ENCODE measurements at places on chromosomes 4 and X.

DNA sequence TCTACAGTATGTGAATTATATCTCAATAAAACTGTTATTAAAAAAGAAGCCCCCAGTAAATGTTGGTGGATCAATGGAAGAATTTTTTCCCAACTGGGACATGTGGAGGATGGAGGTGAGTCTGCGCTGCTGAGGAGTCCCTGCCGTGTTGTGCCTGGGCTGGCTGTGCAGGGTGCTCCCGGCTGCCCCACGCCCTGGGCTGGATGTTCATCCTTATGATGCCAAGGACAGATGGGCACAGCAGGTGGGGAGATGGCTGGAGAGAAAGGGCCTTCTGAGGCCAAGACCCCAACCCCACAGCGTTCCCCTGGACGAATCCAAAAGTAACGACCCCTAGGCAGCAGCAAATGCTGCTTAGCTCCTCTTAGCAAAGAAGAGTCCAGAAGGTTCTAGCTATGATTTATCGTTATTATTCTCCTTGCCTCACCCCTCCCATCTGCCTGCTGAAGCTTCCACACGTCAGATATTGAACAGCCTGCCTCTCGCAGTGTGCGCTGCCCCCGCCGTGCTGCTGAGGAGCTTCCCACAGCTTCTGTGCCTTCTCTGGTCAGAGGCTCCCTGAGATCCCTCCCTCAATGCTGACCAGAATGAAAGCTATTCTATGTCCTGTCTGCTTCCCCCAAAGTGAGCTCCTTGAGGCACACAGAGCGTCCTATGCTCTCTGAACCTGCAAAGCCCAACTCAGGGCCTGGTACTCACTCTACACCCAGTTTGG is 26.5 kb downstream of the HMX1 start:
- no peak for DNase-seq

- no peak for DNase-seq
Observed at GRCh38 chrX:129549124-129549523, 9.1 kb downstream of the OCRL start.

- no peak for DNase-seq
Observed at GRCh38 chr4:155854582-155855226, 11.4 kb downstream of the ASIC5 start.

DNA sequence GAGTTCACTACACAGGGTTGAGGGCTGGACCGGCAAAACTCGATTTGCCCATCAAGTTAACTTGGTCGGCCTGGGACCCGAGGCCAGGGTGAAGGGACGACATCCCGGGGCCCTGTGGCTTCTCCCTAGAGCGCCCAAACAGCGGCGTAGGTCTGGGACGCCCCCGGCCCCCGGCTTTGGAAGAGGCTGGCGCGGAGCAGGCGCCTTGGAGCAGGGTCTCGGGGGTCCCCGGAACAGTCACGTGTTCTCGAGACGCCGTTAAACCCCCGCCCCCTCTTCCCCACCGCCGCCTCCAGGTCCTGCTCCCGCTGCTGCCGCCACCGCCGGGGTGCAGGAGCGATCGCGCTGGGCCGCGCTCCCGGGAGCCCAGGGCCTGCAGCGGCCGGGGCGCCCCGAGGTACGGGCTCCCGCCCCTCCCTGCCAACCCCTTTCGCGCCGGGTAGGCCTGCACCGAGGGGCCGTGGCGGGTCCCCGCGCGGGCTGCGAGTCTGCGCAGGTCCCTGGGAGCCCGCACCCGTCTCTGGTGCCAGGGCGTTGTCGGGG is at the start of gene NPY5R:
TSS of gene NPY5R (plus strand) at position 289 of the 543 bp plus-strand sequence. CDS start 6,382 bp downstream, outside the sequence.
- no peak for DNase-seq

DNA sequence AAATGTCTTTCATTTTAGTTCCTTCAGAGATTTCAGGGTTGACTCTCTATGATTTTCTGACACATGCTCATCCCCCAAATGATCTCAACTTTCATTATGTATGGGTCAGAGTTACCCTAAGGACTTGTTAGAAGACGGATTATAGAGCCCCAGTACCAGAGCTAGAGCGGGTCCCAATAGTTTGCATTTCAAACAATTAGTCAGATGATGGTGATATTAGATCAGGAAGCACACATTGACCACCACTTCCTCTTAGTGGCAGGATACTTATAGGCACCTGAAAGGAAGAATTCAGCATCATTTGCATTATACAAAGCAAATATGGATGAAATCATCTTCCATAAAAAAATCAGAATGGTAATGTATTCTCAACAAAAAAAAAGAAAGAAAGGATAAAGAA is 106.1 kb downstream of the GALNTL6 start:
- no peak for DNase-seq

- no peak for DNase-seq
Observed at GRCh38 chr4:103422467-103423219, 224.5 kb upstream of the CENPE start.

- no peak for DNase-seq
Observed at GRCh38 chr4:79679859-79680258, 271.8 kb upstream of the GK2 start.

GRCh38 chr4:146347822-146348221 is 133.5 kb downstream of the REELD1 start:
- DNase-seq, result no peak

DNA sequence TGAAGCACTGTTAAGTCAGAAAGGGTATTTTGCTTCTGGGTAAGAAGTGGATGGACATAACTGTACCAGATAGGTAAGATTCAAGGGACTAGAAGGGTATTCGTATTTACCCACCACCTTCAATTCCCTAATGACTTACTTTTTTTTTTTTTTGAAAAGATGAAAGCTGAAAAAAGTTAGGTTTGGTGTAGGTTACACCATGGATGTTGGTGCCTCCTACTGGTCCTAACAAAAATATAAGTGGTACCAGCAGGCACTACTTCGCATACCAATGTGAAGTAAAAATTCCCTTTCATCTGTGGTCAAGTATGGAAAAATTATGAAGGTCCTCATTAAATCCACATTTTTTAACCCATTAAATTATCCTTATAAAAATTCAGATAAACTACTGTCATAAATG is 7.2 kb downstream of the ANKRD17 start:
- no peak for DNase-seq

DNA sequence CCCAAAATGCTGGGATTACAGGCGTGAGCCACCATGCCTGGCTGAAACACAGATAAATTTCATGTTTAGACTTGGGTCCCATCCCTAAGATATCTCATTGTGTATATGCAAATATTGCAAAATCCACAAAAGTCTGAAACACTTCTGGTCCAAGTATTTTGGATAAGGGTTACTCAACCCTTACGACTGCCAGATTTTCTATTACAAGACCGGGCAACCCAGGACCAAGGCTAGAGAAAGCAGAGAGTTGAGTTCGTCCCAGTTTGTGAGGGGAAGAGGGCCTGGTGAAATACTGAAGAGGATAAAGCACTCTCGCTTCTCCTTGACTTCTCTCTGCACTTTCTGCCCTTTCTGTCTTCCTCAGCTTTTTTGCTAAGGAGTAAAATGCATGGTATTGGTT is 34.5 kb downstream of the ZFX start:
- no peak for DNase-seq

DNA sequence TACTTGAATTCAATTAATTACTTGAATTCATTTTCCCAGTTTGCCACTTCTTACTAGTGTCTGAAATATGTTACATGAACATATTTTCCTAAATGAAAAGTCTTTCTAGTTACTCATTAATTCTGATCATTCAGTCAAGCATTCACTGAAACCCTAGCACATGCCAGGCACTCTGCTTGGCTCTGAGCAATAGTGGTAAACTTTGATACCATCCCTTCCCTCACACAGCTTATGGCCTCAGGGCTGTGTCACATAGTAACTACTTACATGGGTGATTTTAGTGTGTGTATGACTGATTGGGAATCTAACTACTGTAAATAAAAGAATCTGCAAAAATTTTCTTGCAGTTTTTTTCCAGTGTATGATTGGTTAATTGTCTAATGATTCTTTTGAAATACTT is 32.7 kb downstream of the METAP1 start:
- DNase-seq, result no peak

DNA sequence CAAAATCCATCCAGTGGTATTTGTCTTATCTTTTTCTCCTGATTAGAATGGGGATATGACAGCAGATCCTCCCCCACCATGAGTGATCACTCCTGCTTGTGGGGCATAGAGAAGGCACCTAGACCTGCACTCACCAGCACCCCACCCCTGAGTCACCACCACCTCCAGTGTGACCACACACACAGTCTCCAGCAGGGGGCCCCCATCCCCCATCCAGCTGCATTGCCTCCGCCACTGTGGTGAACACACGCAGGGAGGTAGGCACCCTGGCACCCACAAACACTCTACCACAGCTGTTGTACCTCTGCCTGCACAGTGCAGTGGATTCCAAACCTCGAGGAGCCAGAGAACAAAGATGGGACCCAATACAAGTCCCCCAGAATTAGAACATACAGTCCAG is 9.0 kb upstream of the MAGEA8 start:
- DNase-seq, result peak; percentile 28

DNA sequence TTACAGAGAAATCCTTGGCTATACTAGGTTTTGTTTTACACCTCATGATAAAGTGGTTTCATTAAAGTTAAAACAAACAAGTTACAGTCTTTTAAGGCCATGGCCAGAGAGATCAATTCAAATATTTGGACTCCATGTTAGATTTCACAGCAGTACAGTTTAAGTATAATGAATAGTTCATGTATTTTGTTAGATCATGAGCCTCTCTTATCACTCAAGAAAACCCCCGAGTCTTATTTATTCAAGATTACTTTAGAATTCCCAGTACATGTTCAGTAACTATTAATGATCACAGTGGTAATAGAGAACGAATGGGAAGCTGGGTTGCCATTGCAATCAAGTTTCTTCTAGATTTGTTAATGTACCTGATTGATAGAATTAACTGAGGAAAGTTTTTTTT is 15.2 kb downstream of the PDLIM5 start:
- no peak for DNase-seq

- DNase-seq, result peak; percentile 72
Observed at GRCh38 chrX:24150051-24150790, 692 bp downstream of the ZFX start.

- DNase-seq, result no peak
Observed at GRCh38 chrX:64204252-64204651, 1.3 kb downstream of the AMER1 start.

- DNase-seq, result no peak
Observed at GRCh38 chr4:184688447-184688846, 38.9 kb downstream of the PRIMPOL start.

- DNase-seq, result no peak
Observed at GRCh38 chr4:7434766-7435150, at the start of gene PSAPL1. PSAPL1 (minus strand) TSS chr4:7434930; CDS start chr4:7434879, 51 bp downstream.

- no peak for DNase-seq
Observed at GRCh38 chr4:90598741-90599140, 471.5 kb downstream of the CCSER1 start.

GRCh38 chrX:48960291-48960690 is 2.9 kb upstream of the OTUD5 start:
- DNase-seq, result no peak

DNA sequence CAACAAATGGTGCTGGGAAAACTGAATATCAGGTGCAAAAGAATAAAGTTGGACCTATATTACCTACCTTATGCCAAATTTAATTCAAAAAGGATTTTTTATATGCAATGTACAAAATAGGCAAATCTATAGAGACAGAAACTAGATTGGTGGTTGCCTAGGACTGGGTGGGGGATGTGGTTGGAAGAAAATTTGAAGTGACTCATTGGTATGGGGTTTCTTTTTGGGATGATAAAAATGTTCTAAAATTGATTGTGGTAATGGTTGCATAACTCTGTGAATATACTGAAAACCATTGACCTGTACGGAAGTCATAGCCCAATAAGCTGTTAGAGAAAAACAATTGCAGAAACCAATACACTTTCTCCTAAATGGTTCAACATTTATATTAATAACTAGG is 72.1 kb downstream of the COL4A5 start:
- DNase-seq, result no peak
